OCI-M1 (cell line): ENCODE measurements at places on chromosomes 12 and 14.

- no peak for DNase-seq
Observed at GRCh38 chr14:104322531-104323366, 184.4 kb downstream of the KIF26A start.

DNA sequence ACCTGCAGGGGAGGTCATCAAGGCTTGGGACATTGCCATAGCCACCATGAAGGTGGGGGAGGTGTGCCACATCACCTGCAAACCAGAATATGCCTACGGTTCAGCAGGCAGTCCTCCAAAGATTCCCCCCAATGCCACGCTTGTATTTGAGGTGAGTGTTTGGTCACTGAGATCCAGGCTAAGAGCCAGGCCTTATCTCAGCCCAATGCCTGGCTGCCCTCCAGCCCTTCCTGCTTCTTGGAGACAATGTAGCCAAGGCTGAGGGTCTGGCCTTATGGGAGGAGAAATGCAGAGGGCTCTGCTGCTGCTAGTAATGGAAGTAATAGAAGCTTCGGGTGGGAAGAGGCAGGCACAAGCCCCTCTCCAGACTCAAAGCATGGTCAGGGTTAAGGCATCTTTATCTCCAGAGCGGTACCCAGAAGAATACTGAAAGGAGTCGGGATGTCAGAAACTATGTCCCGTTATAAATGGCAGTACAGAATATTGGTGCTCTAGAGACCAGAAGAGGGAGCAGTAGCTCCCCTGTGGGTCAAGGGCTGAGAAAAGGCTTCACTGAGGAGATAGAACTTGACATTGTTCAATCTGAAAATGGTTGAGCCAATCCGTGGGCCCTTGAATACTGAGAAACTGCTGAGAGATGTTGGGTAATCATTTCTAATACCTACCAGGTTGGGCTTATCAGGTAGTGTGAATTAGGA is 3.1 kb downstream of the FKBP4 start:
- DNase-seq, result no peak

- DNase-seq, result peak; percentile 30
Observed at GRCh38 chr12:109497675-109498074, 20.2 kb downstream of the UBE3B start.

- DNase-seq, result no peak
Observed at GRCh38 chr12:89389755-89390661, 37.7 kb upstream of the DUSP6 start.

- no peak for DNase-seq
Observed at GRCh38 chr14:103026988-103027387, 30.4 kb downstream of the CDC42BPB start.

GRCh38 chr12:90917431-90917830 is 37.5 kb downstream of the CCER1 start:
- no peak for DNase-seq

GRCh38 chr12:97300431-97300830 is 162.2 kb upstream of the RMST start:
- no peak for DNase-seq

- DNase-seq, result no peak
Observed at GRCh38 chr14:74637178-74637550, 25.1 kb upstream of the LTBP2 start.

GRCh38 chr12:52434081-52434733 is at the start of gene KRT75:
KRT75 (minus strand) TSS chr12:52434371; CDS start chr12:52434304, 67 bp downstream.
- no peak for DNase-seq
